ENCODE measurements at places on chromosomes 7 and 10. TPM values are rescaled to one million over a fixed set of nuclear protein-coding genes. Genes with fewer than 3 reads are reported as not detected.

Gene CYP2W1
- 0.71 TPM for total RNA-seq

Gene FHIP2A
- 10.9 TPM for total RNA-seq

Gene LRRD1
- total RNA-seq = not detected

Gene IFIT2
- total RNA-seq = 40.8 TPM

Gene ATOH7
- not detected for total RNA-seq

Gene CALHM1
- not detected for total RNA-seq

Gene CCL26
- total RNA-seq = not detected

Gene TAS2R41
- total RNA-seq = not detected

Gene GJC3
- not detected for total RNA-seq

Gene HKDC1
- total RNA-seq = 112 TPM

Gene ANKRD2
- 0.90 TPM for total RNA-seq

Gene MALRD1
- not detected for total RNA-seq

Gene NODAL
- total RNA-seq = not detected

Gene PLAC9
- not detected for total RNA-seq

Gene SUN3
- 1.1 TPM for total RNA-seq
